Left ventricle myocardium inferior (tissue), 1 donor: ENCODE measurements at places on chromosomes 4 and X. TPM values are rescaled to one million over a fixed set of nuclear protein-coding genes. Genes with fewer than 3 reads are reported as not detected.

ZBED1 gene
- total RNA-seq, result 64.8 TPM

AKAP4 gene
- total RNA-seq, result not detected

ARHGEF6 gene
- 54.9 TPM for total RNA-seq

ATP2B3 gene
- not detected for total RNA-seq

SPATA18 gene
- total RNA-seq, result 1.6 TPM

CEP44 gene
- 11.2 TPM for total RNA-seq

SPRY1 gene
- 39.7 TPM for total RNA-seq

DACH2 gene
- total RNA-seq, result not detected

EGF gene
- 13.0 TPM for total RNA-seq

GIMD1 gene
- not detected for total RNA-seq

NRK gene
- 2.7 TPM for total RNA-seq

DGAT2L6 gene
- total RNA-seq, result not detected

TLR6 gene
- total RNA-seq, result 0.71 TPM

XAGE1B gene
- not detected for total RNA-seq

ADH1C gene
- 2.6 TPM for total RNA-seq

WAS gene
- total RNA-seq, result 2.3 TPM

ARR3 gene
- not detected for total RNA-seq

LEF1 gene
- total RNA-seq, result 0.41 TPM

TMEM31 gene
- not detected for total RNA-seq

GPR143 gene
- total RNA-seq, result not detected

PF4V1 gene
- not detected for total RNA-seq

PCDH19 gene
- 0.38 TPM for total RNA-seq

ADGRG2 gene
- total RNA-seq, result 0.16 TPM

ARHGAP24 gene
- total RNA-seq, result 13.7 TPM

FBXW7 gene
- total RNA-seq, result 56.7 TPM

TMPRSS11E gene
- not detected for total RNA-seq

GABRG1 gene
- not detected for total RNA-seq

MAGEA4 gene
- not detected for total RNA-seq

USP27X gene
- total RNA-seq, result 1.8 TPM

ARL9 gene
- not detected for total RNA-seq

UGT2B11 gene
- total RNA-seq, result not detected

DDIT4L gene
- total RNA-seq, result 0.60 TPM

STK32B gene
- total RNA-seq, result 0.55 TPM
